ENCODE measurements at places on chromosomes 7 and 10.

GRCh38 chr7:105296491-105296890 lies 92.2 kb downstream of the SRPK2 start:
- no peak for DNase-seq

DNA sequence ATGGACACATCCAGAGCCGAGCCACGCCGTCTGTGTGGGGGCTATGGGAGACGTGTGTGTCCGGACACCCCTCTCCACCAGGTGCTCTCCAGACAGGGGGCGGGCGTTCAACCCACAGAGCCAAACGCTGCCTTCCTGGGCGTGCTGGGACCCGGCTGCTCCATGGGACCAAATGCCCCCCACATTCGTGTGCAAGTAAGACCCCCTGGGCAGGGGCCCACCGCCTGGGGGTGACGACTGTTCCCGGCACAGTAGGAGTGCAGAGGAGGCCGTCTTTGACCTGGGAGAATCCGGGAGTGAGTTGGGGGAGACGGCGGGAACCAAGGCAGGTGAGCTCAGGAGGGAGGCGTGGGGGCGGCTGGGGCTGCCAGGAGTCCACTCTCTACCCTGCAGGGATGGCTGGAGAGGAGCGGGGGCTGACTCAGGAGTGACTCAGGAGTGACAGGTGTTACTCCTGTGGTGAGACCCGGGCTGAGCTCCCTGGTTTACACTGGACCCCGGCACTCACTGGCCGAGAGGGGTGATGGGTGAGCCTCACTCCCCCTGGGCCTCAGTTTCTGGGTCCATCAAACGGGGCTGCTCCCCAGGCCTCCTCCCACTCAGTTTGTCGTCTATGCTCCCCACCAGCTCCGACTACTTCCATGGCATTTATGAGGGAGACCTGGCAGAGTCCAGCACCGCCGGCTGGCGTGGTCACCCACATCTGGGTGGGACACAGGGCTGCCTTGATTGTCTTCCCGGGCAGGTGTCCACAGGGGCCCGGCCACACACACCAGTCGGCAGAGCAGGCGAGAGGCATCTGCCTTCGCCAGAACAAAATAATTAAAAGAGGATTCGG lies 95.0 kb downstream of the MICALL2 start:
- no peak for DNase-seq

DNA sequence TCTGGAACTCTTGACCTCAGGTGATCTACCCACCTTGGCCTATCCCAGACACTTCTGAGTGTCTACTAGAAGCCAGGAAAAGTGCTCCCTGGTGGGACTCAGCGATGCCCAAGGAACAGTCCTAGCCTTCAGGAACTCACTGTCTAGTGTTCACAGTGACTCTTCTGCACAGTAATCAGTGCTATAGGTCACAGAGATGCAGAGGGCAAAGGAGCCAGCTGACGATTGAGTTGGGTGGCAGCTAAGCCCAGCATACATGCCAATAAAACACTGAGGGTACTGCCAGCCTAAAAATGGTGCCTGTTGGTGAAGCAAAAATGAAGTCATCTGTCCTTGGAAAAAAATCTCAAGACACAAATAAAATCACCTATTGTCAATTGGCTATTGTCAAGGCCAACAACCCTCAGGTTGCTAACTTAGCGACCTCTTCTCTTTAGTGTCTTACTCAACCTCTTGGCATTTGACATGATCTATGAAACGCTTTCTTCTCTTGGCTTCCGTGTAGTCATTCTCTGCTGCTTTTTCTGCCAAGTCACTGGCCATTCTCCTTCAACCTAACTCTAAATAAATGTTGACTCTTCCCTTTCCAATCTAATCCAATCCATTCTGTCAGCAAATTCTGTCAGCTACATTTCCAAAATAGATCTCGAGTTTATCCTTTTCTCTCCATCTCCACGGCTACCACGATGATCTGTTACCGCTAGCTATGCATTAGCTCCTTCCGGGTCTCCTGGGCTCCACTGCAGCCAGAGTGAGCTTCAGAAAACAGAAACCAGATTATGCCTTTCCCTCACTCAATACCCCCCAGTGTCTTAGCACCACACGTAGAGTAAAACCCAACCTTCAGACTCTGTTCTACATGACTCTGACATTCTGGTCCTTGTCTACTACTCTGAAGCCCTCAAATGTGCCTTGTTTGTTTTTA lies 99.2 kb downstream of the ATXN7L1 start:
- no peak for DNase-seq

GRCh38 chr10:61529208-61529607 lies 76.0 kb upstream of the TMEM26 start:
- DNase-seq, result no peak

DNA sequence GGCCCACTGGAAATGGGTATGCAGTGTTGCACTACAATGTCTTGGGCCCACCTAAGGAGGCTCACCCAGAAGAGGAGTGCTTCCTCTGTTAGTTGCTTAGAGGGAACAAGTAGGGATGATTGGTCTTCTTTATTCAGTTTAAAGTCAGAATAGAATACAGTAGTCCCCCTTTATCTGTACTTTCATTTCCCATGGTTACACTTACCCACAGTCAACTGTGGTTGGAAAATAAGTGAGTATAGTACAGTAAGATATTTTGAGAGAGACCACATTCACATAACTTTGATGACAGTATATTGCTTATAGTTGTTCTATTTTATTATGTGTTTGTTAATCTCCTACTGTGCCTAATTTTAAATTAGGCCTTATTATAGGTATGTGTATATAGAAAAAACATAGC lies 151.4 kb downstream of the COL28A1 start:
- DNase-seq, result no peak

GRCh38 chr10:107071301-107071700 lies 93.2 kb downstream of the SORCS1 start:
- DNase-seq, result no peak
